Ureter (tissue), 1 donor: ENCODE measurements at places on chromosomes 2 and 18.

DNA sequence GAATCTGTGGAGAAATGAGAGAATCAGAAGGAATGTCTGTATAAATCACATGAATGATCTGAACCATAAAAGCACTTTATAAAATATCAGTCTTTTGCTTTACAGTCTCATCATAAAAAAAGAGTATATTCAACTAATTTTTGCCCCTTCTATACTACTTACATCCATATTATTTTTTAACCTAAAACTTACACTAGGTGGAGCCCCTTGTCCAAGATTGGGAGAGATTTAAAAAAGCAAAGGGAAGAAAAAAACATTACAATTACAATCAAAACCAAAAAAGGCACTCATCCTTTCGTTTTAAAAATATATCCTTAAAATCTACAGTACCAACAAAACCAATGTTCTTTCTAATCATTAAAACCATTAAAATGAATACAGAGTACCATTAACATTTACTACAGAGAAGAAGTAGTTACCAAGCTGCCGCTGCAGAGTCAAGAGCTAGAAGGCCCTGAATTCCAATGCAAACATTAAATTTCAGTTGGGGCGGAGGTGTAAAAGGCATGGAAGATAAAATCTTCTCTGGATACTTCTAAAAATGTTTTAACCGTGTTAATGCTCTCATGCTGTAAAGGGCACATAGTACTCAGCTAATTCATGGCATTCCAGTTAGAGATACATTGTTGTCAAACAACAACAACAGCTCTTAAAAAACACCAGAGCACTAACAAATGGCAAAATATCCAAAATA, 56.7 kb upstream of the EPB41L3 start:
- DNase-seq: no peak

GRCh38 chr2:171811245-171811628, 82.8 kb downstream of the SLC25A12 start:
- no peak for DNase-seq

GRCh38 chr2:46818141-46818621, 97.4 kb downstream of the MCFD2 start:
- DNase-seq: peak; percentile 86

DNA sequence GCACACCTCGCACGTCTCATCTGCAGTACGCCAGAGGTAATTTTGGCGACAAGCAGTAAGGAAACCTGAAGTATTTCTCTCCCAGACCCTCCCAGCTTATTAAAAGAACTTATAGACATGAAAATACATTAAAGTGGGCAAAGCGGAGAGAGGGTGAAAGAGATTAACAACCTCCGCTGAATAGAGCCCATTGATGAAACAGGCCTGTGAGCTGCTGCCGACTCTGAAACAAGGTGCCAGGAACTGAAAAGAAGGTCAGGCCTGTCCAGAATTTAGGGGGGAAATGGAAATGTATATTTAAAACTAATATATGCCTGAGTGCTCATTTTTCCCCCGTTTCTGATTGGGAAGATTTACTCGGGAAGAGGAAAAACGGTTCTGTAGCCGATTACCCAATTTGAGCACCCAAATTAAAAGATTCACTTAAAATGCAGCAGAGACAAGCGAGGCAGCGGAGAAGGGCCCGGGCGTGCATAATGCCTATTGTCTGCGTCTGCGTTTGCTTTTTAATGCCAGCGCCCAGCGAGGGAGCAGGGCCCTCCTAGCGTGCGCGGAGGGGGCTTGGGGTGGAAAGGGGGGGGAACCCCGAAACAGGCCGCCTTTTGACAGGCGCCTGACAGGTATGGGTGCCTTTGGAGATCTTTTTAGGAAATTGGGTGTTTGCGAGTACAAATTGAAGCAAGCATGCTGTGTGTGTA, 316.2 kb downstream of the GBX2 start:
- no peak for DNase-seq

DNA sequence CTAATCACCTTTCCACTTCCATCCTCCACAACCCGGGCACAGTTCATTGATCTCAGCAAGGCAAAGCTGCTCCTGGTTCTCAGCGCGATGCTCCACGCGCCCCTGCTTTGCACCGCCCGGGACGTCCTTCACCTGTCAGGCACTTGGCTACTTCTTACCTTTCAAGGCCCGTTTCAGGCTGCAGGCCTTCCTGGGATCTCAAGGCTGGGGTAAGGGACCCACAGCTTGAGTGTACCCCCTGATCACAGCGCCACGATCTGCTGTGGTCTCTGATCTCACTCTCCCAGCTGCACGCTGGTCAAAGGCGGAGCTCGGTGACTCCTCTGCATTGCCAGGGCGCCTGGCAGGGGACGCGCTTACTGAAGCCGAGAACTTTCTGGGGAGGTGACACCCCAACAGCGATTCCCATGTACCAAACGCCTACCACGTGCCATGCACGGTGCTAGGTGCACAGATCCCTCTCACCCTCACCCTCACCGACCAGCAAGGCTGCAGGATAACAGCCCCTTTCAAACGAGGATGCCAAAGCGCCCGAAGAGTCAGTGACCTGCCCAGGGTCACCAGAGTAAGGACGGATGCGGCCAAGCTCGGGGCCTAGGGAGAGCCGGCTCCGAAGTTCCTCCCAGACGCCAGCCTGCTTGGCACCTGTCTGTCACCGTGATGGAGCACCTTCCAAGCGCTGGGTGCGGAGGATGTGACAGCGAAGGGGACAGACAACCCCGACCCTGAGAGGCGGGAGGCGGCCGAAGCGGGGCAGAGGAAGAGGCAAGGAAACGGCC, 818 bp downstream of the ITGB1BP1 start:
- DNase-seq: no peak

- DNase-seq: no peak
Measured at GRCh38 chr18:54392543-54393023, 34.9 kb downstream of the C18orf54 start.

- DNase-seq: no peak
Measured at GRCh38 chr2:188412190-188412589, 120.5 kb downstream of the GULP1 start.

GRCh38 chr18:34159691-34160185, 65.0 kb downstream of the NOL4 start:
- DNase-seq: no peak

DNA sequence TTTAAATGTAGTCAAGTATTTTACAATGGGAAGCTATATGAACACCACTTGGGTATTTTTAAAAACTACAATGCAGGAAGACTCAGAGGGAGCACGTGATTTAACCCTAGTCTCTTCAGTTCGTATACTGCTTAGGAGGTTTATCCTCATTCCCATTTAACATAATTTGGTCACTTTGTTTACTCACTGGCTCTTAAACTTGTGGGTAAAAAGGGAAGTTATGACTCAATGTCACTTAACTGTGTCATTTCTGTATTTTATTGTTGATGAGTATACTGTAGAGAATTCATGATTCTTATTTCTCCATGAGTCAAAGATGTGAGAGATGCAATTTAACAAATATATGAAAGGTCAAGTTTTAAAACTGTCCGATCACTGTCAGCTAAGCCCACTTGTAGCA, 48.2 kb downstream of the SLC66A3 start:
- no peak for DNase-seq

DNA sequence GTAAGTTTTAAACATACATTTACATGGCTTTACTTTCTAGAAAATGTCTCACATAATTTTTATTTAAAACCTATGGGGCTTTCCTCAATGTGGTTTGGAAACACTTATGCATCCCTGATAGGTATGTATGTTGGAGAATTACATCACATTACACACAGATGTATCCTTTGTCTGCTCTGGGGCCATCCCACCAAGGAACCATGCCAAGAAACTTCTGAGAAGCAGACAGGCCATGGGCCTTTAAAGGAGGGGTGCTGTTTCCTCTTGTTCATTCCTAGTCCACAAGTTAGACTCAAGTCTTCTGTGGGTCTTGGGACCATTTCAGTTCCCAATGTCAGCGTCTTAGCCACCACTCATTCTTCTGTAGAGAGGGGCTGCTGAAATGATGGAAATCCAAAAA, 162.0 kb upstream of the SETBP1 start:
- no peak for DNase-seq
